ENCODE measurements at places on chromosomes 11 and 22.
A peak's percentile ranks its signal among the peaks of the same experiment; 100 is the strongest.

GRCh38 chr11:131688048-131688693, 317.8 kb downstream of the NTM start:
- DNase-seq, result no peak

DNA sequence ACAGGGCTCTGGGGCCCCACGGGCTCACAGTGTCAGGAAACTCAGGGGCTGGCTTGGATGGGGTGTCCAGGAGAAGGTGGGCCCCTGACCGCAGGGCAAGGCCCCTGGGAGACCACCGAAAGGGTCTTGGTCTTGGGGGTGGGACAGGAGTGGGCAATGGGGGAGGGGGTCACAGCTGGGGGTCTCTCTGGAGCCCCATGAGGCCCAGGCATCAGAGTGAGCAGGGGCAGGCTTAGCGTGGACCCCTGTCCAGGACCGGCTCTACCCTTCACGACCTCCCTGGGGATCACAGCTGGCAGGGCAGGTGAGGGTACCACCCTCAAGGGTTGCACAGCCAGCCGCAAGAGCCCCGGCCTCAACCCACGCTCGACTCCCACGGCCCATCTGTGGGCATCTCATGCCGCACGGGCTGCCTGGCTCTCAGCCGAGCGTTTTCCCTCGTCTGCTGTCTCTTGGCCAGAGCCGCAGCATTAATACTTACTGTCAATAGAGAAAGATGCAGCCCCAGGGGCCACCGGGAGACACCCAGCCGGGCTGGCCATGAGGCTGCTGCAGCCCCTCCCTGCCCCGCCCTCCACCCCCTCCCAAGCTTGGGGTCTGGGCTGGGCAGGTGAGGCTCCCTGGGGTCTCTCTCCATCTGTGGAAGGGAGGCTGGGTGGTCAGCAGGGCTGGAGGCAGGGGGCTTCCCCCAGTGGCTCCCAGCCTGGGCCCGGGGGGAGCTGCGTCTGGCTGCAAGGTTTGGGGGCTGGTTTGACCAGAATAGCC, 662 bp downstream of the MUC5B start:
- no peak for DNase-seq

- DNase-seq, result no peak
Measured at GRCh38 chr11:132650969-132651720, 881.2 kb downstream of the OPCML start.

DNA sequence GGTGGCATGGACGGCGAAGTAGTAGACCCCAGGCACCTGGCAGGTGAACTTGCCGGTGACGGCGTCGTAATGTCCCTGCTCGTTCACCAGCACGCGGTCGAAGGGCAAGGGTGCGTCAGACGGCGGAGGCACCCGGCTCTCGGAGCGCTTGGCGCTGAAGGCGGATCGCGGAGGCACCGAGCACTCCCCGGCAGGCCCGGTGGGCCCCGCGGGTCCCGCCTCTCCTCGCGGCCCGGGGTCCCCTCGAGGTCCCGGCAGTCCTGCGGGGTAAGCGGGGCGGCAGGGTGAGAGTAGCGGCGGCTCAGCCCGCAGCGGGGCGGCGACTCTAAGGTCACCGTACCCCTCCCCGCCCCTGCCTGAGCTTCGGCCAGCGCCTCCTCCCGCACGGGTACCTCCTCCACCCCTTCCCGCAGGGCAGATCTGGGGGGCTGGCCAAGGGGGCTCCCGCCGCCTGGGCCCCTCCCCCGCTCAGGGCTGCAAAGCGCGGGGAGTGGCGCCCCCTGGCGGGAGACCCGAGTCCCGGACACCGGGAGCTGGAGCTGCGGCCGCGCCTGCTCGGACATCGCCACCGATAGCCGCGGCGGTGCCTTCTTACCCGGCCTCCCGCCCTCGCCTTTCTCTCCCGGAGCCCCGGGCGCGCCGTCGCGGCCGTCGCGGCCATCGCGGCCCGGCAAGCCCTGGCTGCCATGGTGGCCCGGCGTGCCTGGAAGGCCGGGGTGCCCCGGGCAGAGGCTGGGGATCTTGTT, 921 bp downstream of the C1QTNF5 start:
- no peak for DNase-seq

- no peak for DNase-seq
Measured at GRCh38 chr22:18096823-18097222, 13.8 kb upstream of the TUBA8 start.

GRCh38 chr22:33812360-33812977, 107.8 kb downstream of the LARGE1 start:
- no peak for DNase-seq

DNA sequence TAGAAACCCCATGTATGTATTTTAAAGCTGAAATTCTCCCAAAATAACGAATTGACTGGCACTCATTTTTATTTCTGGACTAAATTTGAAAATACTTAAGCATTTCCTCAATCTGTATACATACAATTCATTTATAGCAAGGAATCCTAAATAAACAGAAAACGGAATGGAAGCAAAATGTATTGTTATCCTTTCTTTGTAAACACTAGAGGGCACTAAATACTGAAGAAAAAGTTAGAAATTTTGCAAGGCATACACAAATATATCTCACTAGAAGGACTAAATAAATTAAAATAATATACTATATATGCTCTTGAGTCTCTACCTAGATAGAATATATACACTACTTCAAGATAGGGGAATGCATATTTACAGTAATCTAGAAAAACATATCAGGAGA, 23.1 kb upstream of the ANO5 start:
- no peak for DNase-seq

DNA sequence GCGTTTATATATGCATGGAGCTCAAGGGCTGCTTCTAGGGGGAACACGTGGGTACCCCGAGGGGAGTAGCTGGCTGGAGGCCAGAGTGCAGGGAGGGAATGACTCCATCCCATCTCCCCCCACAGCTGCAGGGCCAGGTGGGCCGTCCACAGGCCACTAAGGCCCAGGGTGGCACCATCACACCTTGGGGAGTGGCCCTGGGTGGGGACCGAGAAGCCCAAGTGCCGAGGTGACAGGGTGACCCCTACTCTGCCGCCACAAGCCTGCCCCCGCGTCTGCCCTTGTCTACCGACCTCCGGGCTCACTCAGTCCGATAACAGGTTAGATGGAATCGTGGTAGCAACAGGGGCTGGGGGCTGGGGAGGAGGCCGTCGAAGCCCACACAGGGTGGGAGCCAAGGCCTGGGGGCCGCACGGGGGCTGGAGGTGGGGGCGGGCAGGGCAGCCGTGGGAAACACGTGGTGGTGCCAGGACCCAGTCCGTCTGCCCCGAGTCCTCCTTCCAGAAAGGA, 125.7 kb downstream of the KCNQ1OT1 start:
- DNase-seq, result no peak

GRCh38 chr22:37742376-37743171, 45.7 kb downstream of the TRIOBP start:
- no peak for DNase-seq

GRCh38 chr11:46444305-46444704, 52.7 kb upstream of the CHRM4 start:
- no peak for DNase-seq

DNA sequence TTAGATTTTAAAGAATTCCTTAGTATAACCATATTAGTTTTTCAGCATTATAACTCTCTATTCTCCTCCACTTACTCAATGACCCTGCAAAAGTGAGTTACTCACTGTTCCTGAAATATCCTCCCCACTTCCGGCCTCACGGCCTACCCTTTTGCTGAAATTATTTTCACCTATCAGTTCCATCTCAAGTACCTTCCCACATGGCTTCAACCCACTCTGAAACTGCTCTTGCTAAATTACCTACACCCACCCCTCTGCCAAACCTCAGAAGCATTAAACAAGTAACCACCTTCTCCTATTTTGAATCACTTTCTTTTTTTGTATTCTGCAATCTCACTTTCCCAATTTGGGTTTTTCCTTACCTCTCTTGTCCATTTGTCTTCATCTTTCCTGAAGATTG, 37.7 kb downstream of the OR5P2 start:
- no peak for DNase-seq

GRCh38 chr11:131790586-131790985, 420.2 kb downstream of the NTM start:
- DNase-seq, result no peak

- no peak for DNase-seq
Measured at GRCh38 chr11:1864831-1865665, 12.2 kb downstream of the LSP1 start.

- peak; percentile 24 for DNase-seq
Measured at GRCh38 chr22:42227435-42227834, 43.0 kb downstream of the TCF20 start.

DNA sequence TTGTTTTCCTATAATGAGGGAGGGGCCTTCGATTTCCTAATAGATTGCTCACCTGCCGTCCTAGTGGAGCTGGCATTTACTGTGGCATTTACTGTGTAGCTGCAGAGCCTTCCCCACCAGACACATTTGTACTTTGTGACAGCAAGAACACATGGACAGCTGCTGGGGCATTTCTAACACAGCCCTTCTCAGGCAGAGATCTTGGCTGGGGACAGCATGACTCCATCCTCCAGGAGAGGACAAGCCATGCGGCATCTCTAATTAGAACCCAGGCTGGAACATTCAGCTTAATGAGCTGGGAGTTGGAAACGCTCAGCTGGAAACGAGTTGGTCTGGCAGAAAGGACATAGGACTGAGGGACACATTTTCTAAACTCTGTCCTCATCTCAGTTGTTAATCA, 887.5 kb downstream of the NTM start:
- no peak for DNase-seq

DNA sequence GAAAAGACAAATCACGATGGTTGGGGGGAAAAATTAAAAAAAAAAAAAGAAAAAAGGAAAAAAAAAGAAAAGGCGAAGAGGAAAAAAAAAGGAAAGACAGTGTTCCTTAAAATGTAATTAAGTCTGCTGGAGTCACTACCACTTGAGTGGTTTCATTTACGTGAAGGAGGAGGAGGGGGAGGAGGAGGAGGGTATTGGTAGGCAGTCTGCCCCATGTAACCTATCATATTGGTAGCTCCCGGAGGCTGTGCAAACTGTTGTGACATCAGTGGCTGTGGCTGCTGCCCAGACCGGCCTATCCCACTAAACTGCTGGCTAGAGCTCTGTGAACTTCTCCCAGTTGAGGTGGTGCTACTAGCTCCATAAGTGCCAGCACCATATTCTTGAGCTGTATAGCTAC, 17.9 kb downstream of the KDELR3 start:
- DNase-seq, result no peak

DNA sequence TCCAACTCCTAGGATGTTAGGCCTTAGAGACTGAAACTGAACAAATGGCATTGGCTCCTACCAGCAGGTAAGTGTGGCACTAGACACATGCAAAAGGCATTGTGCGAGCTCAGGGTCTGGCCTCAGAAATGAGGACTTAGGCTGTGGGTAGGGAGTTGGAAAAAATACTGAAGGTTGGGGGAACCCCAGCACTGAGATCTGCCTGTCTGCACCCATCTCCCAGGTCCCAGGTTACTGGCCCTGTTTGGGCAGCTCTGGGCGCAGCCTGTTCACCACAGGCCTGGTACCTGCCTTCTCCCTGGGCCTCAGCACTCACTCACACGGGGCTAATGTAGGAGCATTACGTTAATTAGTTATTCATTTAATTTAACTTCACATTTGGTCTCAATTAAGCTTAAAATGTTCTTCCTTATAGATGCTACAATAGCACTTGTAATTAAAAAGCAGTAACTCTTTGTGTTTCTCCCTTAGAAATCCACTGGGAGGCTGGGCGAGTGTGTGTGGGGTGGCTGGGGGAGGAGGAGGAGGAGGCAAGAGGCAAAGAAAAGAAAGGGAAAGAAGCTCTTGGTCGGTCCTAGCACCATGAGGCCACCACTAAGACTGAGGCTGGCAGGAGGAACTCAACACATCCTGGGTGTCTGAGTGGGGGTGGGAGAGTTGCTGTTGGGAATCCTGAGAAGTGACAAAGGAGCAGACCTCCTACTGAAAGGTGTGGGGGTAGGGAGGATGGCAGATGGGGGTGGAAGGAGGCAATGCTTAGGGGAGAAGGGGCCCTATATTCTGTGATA, 19.4 kb downstream of the TMEM218 start:
- DNase-seq, result no peak

DNA sequence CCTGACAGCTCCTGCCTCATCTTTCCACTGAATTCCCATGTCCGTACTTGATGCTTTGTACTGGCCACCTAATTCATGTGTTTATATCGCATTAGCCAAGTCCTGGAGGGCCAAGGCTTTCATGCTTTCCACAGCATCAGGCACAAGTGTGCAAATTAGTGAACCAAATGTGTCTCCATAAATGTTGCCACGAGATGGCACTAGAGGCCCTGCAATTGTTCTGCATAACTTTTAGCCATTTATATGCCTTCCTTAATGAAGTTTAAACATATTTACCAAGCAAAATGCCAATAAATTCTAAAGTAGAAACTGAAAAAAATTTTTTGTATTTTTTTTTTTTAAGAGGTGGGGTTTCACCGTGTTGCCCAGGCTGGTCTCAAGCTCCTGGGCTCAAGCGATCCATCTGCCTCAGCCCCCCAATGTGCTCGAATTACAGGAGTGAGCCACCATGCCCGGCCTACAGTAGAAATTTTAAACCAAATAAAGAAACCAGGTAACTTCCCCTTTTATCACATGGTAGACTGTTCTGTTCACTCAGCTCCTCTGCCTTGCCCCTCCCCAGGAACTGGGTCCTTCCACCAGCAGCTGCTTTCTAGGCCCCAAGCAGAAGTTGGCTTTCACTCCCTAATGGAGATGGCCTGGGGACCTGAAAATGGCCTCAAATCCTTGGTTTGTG, 20.8 kb upstream of the IL18BP start:
- peak; percentile 44 for DNase-seq

Measured in foreskin melanocyte (primary cell).